ENCODE measurements at places on chromosomes 4 and X.
A peak's percentile ranks its signal among the peaks of the same experiment; 100 is the strongest.

- no peak for DNase-seq
Measured at GRCh38 chrX:18652636-18653035, 19.3 kb downstream of the RS1 start.

DNA sequence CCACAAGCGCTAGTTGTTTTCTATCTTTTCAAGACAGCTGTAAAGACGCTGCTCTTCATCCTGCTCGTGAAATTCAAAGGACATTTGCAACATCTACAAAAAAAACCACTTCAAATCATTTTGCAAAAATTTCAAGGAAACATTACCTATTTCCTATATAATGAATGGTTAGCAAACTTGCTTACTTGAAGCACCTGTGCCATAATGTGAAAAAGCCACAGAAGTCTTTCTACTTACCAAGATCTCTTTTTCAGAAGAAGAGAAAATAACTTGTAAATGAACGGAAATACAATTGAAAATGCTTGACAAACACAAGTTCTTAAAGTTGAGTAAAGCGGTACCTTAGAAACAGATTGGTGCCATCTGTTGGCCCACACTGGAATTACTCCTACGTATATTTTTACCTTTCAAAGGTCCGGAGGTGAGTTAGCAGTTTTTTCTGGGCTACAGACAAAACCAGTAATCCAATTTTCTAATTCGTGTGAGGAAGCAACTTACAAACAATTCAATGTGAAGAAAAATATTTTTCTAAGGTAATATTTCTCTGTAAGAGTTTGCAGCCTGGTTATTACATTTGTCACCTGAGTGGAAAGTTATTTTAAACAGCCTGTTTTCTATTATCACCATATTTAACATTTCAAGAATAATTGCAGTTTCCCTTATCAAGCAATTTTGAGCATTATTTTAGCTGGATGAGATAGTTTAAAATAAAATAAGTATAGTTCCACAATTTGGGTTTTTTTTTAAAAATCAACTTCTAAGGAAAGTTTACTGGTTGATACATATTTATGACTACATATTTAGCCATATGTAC is at the start of gene TLR6:
Gene TLR6 (minus strand): TSS at position 294 of the 814 bp plus-strand sequence. CDS start 27,344 bp downstream, outside the sequence.
- peak; percentile 38 for DNase-seq

GRCh38 chr4:76585897-76586360 is 150.9 kb downstream of the SHROOM3 start:
- DNase-seq, result no peak

- DNase-seq, result no peak
Measured at GRCh38 chrX:79130857-79131256, 13.6 kb upstream of the GPR174 start.

DNA sequence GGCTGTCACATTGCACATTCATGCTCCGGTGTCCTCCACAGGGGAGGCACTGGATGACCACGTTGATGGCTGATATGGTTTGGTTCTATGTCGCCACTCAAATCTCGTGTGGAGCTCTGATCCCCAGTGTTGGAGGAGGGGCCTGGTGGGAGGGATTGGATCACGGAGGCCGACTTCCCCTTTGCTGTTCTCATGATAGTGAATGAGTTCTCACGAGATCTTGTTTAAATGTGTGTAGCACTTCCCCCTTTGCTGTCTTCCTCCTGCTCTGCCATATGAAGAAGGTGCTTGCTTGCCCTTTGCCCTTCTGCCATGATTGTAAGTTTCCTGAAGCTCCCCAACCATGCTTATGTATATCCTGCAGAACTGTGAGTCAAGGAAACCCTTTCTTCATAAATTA is 22.3 kb upstream of the NAT8L start:
- no peak for DNase-seq

GRCh38 chrX:17601441-17602200 is 135.7 kb upstream of the SCML1 start:
- no peak for DNase-seq

GRCh38 chr4:108589961-108590360 is 30.4 kb upstream of the RPL34 start:
- no peak for DNase-seq

DNA sequence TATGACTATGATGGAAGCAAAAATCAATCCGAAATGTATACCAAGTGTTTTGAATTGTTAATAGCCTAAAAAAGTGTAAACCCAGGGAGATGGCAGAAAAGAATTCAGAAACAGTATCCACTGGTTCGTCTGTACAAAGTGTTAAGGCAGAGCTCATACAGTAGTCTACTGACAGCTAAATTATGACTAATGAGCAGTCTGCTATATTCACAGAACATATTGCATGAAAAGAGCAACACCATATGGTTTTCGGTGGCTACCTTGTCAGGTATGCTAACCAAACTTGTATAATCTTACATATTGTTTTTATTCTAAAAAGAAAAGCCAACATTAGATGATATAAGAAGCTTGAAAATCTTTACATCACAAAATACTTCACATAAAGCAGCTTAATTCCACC is 18.5 kb downstream of the EPHA5 start:
- no peak for DNase-seq

GRCh38 chr4:48258845-48259397 is 10.7 kb downstream of the TEC start:
- no peak for DNase-seq

DNA sequence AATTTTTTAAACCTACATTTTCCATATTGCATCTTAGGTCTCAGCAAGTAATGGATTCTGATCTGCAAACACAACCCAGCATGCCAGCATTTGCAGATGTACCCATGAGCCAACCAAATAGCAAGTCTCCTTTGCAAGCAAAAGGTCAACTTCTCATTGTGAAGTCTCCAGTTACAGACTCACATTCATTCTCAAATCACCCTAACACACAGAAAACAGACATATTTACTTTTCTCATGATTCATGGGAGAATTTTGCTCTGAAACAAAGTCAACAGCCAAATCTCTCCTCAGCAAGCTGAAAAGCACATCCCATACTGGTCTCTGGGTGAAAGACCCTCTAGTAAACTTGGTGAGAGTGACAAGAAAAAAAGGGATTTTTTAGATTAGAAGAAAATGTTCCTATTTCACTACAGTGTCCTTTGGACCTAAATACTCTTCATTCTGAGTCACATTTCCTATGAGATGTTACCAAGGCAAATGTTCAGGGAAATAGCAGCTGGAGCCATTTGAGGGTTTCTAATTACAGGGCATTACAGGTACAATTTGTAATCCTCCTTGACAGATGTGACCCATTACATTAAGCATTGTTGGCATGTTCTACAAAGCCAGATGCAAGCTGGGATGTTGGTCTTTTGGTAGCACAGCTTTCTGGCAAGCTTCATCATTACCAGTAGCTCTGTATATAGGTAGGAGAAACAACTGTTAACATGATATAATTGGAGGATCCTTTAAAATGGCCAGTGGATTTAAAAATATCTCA is 383.3 kb downstream of the SMARCA1 start:
- DNase-seq, result no peak

- no peak for DNase-seq
Measured at GRCh38 chrX:81316163-81316562, 114.3 kb downstream of the SH3BGRL start.

DNA sequence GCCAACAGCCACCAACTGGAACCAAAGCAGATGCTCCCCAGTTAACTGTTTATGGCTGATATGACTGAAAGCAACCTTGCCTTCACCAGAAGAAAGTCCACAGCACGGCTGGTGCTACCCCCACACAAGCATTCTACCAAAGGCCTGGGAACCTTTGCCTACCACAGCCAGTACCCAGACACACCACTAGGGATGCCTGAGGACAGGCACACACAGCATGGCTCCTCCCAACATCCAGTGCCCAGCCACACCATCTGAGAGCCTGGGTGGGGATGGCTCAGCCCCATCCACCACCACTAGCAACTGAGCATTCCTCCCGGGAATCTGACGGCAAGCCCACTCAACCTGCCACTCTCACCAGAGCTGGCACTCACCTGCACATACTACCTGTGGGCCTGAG is 178.6 kb downstream of the SLC7A11 start:
- DNase-seq, result no peak

DNA sequence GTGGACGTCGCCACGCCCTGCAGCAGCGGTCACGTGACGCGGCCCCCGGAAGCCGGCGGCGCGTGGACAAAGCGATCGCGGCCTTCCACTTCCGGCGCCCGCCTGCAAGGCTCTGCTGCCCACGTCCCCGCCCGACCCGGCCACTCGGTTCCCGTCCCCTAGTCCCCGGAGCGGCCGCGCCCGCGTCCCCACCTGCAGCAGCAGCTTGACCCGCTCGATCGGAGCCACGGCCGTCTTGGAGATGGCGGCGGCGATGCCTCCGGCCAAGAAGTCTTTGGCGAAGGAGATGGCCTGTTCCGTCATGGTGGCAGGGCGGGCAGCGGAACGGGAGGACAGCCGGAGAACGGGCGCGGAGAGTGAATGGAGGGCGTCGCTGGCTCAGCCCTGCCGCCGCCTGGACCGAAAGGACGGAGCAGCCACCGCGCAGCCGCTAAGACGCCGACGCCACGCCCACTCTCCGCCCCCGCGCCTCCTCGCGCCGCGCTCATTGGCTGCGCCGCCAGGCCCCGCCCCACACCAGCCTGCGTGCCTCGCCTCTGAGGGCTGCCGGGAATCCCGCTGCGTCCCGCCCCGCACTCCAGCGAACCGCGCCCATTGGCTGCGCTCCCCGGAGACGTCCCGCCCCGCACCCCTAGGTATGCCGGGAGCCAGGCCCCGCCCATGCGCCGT is at the start of gene SLC25A6:
Gene SLC25A6 (minus strand): TSS at position 407 of the 669 bp plus-strand sequence. CDS start 104 bp downstream, at position 303.
- DNase-seq, result peak; percentile 99

- no peak for DNase-seq
Measured at GRCh38 chrX:137848266-137848905, 282.5 kb downstream of the ZIC3 start.

- DNase-seq, result no peak
Measured at GRCh38 chr4:87566276-87566675, 37.1 kb upstream of the SPARCL1 start.

DNA sequence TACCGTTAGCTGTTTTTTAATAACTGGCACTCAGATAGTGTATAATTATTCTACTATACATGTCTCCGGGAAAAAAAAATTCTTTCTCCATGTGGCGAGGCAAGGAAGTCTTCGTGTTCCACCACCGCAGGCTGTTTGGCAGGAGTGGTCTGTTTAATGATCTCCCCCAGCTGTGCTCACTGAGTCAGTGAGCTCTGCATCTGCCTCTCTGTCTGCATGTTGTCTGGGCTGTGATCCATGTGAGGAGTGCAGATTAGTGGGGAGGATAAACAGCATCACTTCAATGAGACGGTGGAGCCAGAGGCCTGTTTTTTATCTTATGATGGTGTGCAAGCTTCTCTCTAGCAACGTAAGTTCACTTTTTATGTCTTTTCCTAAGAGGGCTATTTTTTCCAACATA is 69.8 kb downstream of the RPS3A start:
- no peak for DNase-seq

GRCh38 chrX:46330981-46331380 is 214.2 kb downstream of the ZNF674 start:
- DNase-seq, result no peak

DNA sequence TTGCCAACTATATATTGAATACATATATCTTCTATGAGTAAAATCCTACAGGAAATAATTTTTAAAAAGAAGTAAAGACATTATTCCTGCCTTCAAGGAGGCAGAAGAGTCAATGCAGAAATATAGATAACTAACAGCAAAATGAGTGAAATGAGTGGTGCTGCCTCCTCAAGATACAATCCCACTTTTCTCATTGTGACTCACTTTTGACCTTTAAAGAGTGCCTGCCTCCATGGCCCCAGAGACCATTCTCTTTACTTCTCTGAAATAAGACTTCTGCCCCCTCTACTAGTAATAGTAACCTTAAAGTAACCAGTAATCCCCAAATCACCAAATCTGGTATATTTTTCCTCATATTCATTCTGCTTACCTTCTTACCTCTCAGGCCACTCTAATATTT is 15.5 kb downstream of the SLC10A7 start:
- no peak for DNase-seq

- no peak for DNase-seq
Measured at GRCh38 chr4:187274153-187274552, 550.5 kb upstream of the FAT1 start.
